Breast epithelium (tissue), 4 donors: ENCODE measurements at places on chromosomes 5 and 9.

DNA sequence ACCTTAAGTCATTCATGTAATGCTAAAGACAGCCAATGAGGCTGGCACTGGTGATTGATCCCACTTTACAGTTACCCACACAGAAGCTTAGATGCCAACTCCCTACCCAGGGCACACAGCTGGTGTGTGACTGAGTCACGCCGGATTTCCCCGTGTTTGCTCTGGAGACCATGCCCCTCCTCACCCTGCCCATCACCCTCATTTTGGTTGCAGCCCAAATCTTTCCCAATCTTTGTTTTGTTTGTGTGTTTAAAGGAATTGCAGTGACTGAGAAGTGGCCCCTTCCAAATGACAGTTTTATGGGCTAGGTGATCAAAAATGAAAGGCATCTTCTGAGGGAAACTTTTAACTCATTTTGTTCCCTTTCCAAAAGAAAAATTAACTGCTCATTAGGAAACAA is 10.9 kb downstream of the FBXL7 start:
- DNase-seq, result no peak

DNA sequence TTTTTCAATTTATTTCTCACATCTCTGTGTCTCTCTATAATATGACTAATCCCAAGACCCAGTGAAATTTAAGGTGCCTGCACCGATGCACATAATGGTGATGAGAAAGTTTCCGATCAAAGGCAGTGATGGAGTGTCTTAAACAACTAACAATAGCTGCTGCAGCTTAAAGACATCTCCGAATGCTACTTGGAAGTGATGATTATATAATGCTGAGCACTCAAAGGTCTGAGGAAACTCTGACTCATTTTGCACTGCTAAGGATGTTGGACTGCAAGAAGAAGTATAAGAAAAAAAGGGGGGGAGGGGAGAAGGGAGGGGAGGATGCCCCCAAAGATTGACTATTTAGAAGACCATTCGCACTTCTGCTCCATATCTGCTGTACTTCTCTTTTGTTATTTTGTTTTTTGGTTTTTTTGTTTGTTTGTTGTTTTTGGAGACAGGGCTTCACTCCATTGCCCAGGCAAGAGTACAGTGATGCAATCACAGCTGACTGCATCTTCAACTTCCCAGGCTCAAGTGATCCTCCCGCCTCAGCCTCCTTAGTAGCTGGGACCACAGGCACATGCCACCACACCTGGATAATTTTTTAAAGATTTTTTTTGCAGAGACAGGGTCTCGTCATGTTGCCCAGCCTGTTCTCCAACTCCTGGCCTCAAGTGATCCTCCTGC is 192.2 kb downstream of the HSD17B3 start:
- no peak for DNase-seq

DNA sequence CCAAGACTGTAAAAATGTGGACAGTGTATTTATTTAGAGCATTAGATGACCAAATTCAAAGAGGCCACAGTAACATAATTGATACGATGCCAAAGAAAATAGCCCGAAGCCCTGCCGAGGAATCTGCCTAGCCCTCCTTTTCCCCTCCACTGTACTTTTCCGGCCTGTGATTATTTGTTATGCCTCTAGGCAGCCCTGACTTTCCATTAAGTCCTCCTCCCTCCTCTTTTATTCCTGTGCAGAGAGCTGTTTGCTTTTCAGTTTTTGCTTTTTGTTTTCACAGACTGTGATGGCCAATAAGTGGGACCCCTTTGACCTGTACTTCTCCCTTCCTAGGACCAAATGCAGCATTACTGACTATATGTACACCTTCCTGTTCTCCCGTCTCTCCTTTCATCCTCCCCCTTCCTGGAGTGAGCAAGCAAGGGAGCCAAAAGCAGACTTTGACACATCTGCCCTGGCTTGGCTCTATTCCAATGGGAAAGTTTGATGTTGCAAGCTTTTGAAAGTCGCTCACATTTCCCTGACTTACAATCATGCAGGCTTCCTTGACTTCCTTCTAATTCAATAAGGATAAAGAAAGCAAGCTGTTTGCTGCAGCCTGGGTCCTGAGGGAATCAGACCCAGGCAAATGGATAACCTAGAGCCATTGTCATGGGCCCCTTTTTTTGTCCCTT is 76.1 kb downstream of the NREP start:
- DNase-seq, result no peak

DNA sequence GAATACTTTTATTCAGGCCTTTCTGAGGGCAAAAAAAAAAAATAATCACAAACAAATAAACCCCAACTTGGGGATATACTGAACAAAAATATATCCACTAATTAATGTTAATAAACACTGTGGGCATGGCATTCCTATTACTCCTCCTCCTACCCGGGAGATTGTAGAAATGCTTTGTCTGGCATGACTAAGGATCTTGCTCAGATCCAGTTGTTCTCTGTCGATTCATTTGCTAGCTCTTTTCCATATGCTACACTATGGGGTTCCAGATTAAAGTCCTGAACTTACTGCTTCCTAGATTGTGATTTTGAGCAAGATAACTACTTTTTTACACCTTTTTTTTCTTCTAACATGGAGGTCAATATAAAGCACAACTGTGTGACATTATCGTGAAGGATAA is 102.2 kb upstream of the PRR16 start:
- no peak for DNase-seq

DNA sequence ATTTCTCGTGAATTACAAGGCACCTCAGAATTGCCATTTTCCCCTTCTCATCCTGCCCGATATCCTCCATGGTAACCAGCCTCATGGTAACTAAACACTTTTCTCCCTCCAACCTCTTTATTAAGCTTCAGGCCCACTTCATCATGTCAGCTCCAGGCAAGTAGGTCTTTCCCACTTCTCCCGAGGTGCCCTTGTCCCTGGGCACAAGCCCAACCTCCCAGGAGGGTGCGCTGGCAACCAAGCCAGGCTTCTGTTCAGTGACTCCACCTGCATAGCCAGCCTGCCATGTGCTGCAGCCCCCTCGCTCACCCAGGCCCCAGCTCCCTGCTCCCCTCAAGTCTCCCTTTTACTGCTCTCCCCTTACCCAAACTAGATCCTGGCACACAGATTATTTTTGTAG is 47.4 kb upstream of the AFAP1L1 start:
- no peak for DNase-seq

DNA sequence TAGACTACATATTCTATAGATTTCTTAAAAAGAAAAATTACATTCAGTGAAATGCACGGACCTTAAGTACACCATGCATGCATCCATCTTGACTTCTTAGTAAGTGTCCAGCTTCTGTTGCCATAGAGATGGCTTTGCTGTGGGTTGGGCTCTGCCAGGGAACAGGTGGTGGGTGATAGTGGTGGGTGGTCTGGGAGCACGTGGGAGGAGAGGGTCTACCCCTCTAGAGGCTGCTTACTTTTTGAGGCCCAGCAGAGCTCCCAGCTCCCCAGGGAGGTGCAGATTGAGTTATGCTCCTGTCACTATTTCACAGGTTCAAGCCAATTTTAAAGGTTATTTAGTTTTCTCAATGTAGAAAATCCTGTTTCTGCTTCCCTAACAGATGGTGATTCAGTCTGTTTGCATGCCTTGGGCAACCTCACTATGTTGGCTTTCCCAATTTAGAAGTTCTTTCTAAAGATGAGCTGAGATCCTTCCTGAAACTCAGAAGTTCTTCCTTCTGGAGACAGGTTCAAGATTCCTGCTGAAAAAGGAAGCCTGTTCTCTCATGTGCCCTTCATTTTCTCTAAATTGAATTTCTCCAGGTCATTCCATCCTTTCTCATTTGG is 107.4 kb upstream of the LHFPL2 start:
- no peak for DNase-seq

GRCh38 chr9:17166346-17166745 is 31.5 kb downstream of the CNTLN start:
- DNase-seq, result no peak

DNA sequence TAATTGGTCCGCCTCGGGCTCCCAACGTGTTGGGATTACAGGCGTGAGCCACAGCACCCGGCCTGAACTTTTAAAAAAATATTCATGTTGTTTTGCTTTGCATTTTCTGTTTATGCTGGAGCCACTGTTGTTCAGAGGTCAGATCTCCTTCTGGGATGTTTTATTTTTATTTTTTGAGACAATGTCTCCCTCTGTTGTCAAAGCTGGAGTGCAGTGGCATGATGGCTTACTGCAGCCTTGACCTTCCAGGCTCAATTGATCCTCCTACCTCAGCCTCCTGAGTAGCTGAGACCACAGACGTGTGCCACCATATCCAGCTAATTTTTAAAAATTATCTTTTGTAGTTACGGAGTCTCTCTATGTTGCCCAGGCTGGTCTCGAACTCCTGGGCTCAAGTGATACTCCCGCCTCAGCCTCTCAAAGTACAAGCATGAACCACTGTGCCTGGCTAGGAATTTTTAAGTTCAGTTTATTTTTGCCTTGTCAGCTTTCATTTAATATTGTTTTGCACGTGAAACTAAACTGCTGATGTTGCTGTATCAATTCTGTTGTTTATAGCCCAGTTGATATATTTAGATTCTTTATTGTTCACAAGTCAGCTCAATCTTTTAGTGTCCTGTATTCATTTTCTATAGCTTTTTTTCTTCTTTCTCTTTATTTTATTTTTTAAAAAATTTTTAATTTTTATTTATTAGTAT is 13.7 kb downstream of the TMEFF1 start:
- no peak for DNase-seq

- DNase-seq, result no peak
These were observed 26.8 kb downstream of the PAX5 start for GRCh38 chr9:37007295-37007694.

- DNase-seq, result no peak
These were observed 47.3 kb downstream of the PWWP2A start for GRCh38 chr5:160071916-160072315.

DNA sequence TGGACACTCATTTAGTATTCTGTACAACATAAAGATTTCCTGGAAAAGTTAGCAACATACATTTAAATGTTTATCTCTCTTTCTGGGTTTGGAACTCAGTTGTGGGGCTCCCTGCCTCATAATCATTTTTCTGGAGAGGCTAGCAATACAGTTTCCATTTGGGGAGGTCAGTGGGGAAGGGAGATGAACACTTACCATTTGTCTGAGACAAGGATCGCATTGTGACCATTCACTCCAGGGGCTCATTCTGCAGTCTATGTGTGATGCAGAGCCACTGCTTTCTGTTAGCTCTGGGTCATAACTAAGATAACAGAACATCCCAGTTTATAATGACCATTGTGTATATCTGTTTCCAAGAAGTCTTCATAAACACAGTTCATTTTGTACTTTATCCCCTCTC is 22.4 kb downstream of the C9 start:
- no peak for DNase-seq

- no peak for DNase-seq
These were observed 8.9 kb downstream of the OR13J1 start for GRCh38 chr9:35861161-35861897.
